ENCODE measurements at places on chromosomes 3 and 15.

DNA sequence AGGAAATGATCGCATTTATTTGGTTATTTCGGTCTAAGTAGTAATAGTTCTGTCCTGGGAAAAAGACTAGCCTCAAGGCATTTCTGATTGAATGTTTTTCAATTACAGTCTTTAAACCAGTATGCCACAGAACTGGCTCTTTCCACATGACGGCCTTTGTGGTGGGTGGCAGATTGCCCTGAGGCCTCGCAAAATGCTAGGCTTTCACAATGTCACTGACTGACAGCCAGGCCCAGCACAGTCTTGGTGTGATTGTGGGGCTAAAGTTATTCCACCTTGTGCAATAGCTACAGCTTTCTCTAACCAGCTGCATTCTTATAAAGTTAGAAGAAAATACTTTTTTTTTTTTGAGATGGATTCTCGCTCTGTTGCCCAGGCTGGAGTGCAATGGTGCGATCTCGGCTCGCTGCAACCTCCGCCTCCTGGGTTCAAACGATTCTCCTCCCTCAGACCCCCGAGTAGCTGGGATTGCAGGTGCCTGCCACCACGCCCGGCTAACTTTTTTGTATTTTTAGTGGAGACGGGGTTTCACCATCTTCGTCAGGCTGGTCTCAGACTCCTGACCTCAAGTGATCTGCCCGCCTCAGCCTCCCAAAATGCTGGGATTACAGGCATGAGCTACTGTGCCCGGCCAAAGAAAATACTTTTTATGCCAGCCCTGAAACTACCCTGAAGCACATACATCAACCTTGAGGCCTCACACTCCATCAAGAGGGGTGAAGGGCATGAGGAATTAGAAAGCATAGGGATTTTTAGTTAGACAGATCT is 2.5 kb upstream of the ADIPOQ start:
- no peak for DNase-seq

DNA sequence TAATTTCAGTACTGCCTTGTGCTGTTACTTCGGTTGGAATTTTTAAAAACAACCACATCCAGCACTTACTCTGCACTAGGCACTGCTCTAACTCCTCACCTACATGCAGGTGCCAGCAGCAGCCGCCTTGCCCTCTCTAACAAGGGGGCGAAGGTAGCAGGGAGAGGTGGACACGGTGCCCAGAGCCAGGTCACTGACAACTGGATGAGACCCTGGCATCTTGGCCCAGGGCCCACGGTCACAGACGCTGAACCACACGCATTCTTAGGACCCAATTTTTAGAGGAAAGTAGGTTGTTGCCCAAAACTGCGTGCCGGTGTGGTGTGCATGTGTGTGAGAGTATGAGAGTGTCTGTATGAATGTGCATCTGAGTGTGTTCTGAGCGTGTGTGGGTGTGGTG is 63.4 kb upstream of the GATA2 start:
- no peak for DNase-seq

GRCh38 chr3:136932523-136932922 is 25.3 kb upstream of the IL20RB start:
- no peak for DNase-seq

DNA sequence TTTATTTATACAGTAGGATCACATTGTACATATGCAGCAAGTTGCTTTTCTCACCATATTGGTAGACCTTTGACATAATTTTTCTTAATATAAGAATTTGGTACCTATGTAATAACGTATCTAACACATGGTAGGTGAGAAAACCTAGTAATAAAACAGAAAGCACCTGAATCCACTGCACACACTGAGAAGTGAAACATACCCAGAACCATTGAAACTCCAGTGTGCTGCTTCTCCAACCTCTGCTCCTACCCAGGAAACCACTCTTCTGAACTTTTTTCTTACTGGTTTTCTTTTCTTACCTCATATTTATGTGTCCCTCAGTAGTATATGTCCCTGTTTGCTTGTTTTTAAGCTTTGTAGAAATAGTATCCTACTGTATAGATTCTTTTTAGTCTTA is 293.0 kb downstream of the UBE2E2 start:
- DNase-seq = no peak

- no peak for DNase-seq
These were observed 62.4 kb upstream of the SPATA12 start for GRCh38 chr3:56998076-56998529.

DNA sequence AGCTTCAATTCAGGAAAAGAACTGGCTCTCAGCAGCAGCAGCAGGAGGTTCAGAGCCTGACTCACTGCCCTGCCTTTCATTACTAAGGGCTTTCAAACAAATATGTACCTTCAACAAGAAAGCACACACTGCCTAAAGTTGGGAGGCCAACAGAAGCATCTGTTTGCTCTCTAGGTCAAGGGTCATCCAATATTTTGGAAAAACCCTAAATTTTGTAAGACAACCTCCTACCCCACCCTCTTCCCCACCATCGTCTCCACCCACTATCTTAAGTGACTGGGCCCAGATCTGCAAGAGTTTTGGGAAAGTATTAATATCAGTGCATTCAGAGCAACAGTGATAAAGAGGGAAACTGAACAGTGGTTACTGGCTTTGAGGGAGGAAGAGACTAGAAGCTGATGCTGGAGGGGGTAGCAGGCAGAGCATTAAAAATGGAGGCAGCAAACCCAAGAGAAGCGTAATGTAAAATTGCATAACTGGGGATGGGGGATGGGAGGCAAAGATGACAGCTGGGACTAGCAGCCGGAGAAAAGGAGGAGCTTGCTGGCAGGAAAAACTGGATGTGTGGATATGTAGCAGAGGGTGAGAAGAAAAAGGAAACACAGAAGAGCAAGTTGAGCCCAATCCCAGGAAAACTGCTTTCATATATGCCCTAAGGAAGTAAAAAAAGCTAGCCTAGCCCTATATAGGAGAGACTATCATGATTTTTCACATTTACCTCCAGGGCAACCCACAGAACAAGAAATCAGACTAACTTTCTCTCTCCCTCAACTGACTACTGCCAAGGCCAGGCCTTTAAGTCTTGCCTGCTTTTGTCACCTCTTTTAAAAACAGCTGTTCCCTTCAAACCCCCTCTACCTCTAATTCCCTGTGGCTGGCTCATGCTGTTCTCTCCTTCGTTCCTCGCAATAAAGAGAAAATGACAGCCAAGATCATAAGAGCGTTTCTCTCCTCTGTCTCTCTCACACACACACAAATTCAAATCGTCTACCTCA is 31.4 kb downstream of the NPTN start:
- no peak for DNase-seq

DNA sequence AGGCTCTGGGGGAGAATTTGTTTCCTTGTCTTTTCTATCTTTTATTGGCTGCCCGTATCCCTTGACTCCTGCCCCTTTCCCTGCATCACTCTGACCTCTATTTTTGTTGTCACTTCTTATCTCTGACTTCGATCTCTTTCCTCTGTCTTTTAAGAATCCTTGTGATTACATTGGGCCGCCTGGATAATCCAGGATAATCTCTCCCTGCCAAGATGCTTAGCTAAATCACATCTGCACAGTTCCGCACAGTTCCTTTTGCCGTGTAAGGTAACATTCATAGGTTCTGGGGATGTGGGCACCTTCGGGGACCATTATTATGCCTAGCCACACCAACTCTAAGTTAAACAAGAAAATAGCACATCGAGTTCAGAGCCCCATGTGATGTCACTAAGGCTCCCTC is 103.0 kb upstream of the DPPA4 start:
- DNase-seq = no peak

DNA sequence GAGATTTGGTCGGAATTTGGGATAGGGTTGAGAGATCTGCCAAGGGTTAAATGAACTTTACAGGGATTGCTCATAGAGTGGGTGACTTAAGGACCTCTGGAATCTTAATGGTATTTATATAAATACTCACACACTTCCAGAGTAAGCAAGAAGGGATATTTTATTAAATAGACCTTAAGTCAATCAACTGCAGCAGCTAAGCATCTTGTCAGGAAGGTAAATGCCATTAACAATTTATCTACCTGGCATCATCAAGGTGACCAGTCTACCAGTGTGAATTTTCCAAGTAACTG is 123.9 kb downstream of the FEZF2 start:
- DNase-seq = no peak

GRCh38 chr15:93118904-93119303 is 29.9 kb upstream of the RGMA start:
- no peak for DNase-seq

- no peak for DNase-seq
These were observed 776.5 kb downstream of the ROBO2 start for GRCh38 chr3:77816366-77816765.

DNA sequence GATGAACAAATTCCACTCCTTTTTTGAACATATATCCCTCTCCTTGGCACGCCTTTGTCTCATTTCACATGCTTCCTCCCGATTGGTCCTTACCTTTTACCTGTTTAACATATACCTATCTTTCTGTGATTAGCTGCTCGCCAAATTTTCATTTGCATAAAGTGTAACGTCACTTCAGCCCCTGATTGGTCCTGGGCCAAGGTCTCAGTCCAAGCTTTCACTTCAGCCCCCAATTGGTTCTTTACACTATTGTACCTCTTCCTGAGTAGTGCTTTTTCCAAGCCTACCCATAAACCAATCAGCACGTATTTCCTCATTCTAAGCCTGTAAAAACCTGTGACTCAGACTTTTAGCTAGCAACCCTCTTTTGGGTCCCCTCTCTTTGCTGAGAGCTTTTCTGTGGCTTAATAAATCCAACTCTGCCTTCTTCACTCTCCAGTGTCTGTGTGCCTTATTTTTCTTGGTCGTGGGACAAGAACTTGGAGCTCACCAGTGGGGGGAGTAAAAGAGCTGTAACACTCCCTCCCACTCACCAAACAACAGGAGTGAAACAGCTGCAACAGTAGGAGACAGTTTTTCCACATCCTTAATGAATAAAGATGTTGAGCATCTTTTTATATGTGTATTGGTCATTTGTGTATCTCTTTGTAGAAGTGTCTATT is 584 bp upstream of the XCR1 start:
- no peak for DNase-seq

DNA sequence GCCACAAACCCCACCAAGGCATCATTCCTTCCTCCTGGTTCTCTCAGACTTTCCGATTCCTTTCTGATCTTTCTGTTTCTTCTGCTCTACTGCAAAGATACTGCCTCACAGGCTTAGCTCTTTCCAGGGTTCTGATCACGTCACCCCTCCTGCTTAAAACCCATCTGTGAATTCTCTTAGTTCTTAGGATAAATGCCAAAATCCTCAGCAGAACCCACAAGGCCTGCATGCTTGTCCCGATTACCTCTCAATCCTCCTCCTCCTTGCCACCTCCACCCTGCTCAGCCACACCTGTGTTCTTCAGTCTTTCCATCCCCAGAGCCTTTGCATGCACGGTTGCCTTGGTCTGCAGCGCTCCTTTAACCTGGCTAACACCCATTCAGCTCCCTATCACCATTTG is 84.0 kb downstream of the SRGAP3 start:
- DNase-seq = no peak

DNA sequence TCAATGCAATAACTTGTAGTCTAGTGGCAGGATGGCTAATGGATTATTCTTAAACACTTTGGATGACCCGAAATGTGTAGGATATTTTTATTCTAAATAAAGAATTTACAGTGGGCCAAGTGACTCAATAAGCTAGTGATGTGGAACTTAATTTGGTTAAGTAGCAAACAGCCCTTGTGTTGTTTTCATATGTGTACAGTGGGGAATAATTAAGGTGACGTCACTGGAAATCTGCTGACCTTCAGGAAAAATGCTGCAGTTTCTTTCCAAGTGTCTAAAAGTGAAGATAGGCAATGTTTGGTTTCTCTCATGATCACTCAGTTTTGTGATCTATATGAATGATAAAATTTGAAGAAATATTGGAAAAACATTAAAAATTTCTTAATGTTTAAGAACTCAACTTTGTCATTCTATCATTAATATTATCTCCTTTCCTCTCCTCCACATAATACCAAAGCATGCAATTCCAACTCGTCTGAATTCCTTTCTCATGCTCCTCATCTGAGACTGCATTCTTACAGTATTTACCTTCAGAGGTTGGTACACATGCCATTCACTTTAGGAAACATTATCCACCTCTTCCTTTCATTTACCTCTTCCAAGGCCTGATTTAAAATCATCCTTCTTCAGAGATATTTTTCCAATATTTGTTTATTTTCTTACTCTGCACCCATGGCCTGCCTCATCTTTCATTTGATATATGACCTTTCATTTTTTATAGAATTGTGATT is 414.6 kb upstream of the ARPP21 start:
- DNase-seq = no peak

- no peak for DNase-seq
These were observed 478.6 kb downstream of the SHQ1 start for GRCh38 chr3:72369681-72370080.

- no peak for DNase-seq
These were observed 47.4 kb upstream of the ITGA11 start for GRCh38 chr15:68479406-68479805.

- DNase-seq = no peak
These were observed 6.3 kb upstream of the LRRC58 start for GRCh38 chr3:120355486-120355885.

DNA sequence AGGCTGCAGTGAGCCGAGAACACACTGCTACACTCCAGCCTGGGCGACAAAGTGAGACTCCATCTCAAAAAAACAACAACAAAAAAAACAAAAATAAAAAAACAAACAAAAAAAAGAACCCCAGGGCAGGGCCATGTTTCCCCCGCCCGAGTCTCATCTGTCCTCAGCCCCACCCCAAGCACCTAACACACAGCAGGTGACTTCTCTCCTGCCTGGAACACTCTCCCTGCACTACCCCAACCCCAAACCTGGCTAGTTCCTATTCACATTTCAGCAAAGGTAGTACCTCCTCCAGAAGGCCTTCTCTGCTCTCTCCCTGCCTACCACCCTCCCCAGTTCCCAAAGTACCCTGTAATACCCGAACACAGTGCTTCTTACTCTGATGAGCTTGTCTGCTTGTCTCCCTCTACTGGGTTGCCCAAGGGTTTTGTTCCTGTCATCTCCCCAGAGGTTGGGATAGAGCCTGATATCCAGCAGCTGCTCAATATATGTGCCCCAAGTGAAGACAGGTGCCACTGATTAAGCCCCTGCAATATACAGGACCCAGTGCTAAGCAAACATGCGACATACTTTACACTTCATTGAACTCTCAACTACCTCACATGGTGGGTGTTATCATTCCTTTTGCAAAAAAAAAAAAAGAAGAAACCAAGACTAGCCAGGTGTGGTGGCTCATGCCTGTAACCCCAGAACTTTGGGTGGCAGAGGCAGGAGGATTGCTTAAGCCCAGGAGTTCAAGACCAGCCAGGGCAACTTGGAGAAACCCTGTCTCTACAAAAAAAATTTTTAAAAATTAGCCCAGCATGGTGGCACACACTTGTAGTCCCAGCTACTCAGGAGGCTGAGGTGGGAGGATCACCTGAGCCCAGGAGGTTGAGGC is 103.6 kb downstream of the DAPK2 start:
- no peak for DNase-seq

DNA sequence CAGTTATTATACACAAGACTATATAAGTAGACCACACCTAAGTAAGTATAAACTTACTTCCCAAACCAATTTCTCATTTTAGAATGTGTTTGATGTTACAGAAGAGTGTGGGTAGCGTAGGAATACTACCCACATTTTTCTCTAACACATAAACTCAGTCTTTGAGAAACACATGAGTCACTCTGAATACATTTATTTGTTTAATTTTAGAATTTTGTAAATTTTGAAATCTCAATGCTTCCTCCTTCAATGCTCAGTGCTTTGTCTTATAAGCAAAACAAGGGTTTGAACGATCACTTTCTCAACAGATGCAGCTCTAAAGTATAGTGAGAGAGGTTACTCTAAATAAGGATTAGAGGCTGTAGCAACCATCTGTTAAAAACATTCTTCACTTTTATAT is 700.8 kb downstream of the SI start:
- DNase-seq = no peak

GRCh38 chr3:179164857-179165256 is 16.7 kb downstream of the PIK3CA start:
- DNase-seq = no peak

Measured in progenitor cell of endocrine pancreas (in vitro differentiated cells).